ENCODE measurements at places on chromosomes 7 and 10. TPM values are rescaled to one million over a fixed set of nuclear protein-coding genes. Genes with fewer than 3 reads are reported as not detected.

Gene ZSCAN21
- total RNA-seq = 8.4 TPM

DNA sequence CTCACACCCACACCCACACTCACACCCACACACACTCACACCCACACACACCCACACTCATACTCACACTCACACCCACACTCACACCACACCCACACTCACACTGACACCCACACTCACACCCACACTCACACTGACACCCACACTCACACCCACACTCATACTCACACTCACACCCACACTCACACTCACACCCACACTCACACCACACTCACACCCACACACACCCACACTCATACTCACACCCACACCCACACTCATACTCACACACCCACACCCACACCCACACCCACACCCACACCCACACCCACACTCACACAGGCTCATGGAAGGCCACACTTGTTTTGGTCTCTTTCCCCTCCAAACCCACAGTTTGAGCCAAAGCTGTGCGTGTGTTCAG, 2.9 kb downstream of the FOXI2 start:
- no peak for DNase-seq

DNA sequence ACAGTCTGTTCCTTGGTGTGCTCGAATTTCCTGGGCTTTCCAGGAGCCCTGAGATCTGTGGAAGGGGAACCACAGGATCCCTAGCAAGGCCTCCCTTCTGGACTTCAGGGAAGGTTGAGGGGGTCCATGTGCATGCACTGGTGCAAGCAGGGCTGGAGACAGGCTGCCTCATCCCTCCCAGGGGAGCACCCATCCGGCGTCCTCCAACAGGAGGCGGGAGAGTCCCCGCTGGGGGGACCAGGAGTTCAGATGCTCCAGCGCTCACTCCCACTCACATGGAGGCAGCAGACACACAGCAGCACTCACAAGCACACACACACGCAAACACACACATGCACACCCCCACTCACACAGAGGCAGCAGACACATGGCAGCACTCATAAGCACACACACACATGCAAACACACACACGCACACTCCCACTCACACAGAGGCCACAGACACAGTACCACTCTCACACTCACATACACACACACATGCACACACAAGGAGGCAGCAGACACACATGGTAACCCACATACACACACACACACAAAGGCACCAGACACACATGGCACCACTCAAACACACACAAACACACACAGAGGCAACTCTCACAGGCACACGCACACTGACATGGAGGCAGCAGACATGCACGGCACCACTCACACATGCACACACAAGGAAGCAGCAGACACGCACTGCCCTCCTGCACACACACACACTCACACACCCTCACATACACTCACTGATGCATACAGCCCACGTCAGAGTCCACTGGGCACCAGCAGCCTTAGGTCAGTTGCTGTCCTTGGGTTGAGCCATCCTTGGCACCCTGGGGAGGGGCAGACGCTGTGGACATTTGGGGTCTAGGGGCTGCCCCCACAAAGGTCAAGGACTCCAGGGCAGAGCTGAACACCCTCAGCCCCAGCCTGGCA, 247.0 kb upstream of the PPP2R2D start:
- DNase-seq = no peak

GRCh38 chr7:74542558-74543117, 88.9 kb downstream of the GTF2IRD1 start:
- no peak for DNase-seq

DNA sequence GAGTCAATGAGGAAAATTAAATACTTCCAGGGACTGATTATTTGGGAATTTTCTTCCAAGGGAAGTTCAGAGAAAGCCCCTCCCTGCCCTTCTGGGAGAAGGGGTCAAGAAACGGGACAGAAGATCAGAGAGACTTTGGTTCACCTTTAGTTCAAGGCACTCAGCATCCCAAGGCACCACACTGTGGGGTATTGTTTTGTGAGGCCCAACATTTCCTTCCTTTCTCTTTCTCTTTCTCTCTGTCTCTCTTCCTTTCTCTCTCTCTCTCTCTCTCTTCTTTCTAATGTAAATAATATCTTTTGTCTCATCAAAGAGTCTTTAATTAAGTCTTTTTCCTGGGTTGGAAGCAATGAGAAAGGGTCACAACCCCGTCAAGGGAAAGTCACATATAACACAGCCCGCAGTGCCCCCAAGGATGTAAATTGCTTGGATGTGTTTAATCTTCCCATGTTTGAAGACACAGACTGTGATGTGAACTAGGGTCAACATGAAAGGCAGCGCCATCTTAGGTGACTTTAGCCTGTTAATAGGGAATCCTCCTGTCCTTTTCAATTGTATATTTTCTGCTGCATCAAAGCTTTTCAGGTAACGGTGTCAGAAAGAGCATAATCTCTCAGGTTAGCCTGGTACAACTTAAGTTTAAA, 983.3 kb upstream of the C7orf33 start:
- no peak for DNase-seq

Gene TAS2R41
- total RNA-seq = not detected

- peak; percentile 12 for DNase-seq
Observed at GRCh38 chr10:4285121-4285520, 500.1 kb upstream of the KLF6 start.

DNA sequence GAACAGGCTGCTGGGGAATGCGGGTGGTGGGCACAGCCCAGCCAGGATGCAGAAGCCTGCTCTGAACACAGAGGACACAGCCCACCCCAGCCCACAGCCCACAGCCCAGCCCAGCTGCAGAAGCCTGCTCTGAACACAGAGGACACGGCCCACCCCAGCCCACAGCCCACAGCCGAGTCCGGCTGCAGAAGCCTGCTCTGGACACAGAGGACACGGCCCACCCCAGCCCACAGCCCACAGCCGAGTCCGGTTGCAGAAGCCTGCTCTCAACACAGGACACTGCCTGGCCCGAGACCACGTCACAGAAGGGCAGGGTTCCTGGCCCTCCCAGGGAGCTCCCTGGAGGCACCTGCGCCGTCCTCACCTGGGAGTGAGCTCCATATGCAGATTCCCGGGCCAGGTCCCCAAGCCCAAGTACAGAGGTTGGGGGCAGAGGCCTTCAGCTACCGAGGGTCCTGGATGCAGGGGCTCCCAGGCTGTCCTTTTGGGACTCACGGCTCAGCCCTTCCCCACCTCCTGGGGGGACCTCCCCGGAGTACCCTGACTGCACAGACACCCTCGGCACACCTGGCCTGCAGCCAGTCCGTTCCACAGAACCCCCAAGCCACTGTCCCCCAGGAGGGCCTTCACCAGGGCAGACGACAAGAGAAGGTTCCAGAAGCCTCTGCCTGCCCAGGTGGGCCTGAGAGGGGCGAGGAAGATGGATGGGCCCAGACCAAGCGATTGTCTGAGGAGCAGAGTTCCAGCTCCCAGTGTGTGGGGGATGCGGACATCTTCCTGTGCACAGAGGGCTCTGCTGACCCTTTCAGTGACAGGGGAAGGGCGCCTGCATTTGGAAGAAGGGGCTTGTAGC, 23.7 kb upstream of the FOXL3 start:
- no peak for DNase-seq

Gene ASB10
- total RNA-seq = not detected

- DNase-seq = no peak
Observed at GRCh38 chr7:158050978-158051651, 536.5 kb downstream of the PTPRN2 start.

Gene LRRTM3
- not detected for total RNA-seq

Gene HACD1
- total RNA-seq = 4.2 TPM

- no peak for DNase-seq
Observed at GRCh38 chr7:146701166-146701565, 584.6 kb downstream of the CNTNAP2 start.

GRCh38 chr7:20508109-20508508, 107.4 kb upstream of the ABCB5 start:
- no peak for DNase-seq

Gene BTBD16
- total RNA-seq = not detected

DNA sequence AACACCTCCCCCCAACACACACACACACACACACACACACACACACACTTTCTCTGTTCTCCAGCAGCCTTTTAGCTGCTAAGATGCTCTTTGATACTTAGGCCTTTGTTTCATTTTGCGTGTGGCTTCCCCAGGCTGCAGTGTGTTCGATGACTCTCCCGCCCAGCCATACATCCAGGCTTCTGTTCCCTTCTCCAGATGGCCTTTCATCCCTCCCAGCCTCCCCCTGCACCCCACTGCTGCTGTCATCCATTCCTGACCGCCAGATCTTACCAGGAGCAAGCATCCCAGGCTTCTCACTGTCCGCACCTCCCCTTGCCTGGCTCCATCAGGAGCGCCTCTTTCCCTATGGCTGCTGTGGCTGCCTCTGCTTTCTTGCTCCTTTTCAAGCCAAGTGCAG, 77.8 kb upstream of the PPIF start:
- DNase-seq = no peak

Gene LCOR
- 24.0 TPM for total RNA-seq

DNA sequence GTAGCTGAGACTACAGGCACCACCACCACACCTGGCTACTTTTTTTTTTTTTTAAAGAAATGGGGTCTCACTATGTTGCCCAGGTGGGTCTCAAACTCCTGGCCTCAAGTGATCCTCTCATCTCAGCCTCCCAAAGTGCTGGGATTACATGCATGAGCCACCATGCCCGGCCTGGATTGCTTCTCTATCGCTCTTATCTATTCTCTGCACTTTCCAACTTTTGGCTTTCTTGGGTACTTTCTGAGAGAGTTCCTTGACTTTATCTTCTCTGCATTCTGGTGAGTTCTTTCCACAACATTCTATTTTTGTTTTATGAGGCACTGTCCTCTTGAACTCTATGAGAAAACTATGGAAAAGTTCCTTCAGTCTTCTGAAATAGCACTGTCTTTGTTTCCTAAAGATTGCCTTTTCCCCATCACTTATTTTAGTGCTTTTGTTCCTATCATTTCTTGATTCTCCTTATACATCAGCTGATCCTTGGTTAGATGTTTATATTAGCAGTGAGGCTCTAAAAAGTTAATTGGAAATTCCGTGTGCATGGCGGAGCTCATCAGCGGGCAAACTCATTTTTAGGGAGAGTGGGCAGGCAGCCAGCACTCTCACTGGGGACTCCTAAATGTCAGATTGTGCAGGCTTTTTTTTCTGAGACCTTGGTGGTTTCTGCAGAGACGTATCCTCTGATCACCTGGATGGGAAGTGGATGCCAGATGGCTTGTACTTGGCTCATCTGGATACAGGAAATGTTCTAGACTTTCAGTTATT, 43.9 kb downstream of the HIP1 start:
- DNase-seq = no peak

Gene POU6F2
- 0.14 TPM for total RNA-seq

- DNase-seq = no peak
Observed at GRCh38 chr7:138289864-138290263, 170.2 kb upstream of the TRIM24 start.

DNA sequence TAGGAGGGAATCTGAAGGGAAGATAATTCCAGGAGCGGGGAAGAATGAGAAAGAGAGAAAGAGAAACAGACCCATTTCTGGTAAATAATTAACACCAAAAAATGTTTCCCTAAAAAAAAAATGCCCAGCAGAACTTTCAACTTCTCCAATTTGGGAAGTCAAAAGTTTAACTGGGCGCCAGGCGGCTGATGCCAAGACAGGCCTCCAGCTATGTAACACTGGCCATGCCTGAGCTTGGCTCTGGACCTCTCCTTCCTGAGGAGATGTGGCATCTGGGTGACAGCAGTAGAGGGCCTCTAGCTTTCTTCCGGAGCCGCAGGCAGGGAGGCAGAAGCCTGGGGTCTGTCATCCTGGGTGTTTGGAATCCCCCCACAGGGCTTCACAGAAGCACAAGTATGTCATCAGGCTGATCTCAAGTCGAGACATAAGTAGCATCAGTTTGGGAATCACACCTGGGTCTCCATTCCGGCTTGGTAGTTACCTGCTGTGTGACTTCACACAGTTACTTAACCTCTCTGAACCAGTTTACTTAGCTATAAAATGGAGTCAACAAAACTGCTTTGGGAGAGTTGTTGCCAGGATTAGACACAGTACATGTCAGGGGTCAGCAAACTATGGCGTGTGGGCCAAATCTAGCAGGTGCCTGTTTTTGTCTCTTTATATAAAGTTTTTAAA, 50.5 kb upstream of the TCF7L2 start:
- no peak for DNase-seq

DNA sequence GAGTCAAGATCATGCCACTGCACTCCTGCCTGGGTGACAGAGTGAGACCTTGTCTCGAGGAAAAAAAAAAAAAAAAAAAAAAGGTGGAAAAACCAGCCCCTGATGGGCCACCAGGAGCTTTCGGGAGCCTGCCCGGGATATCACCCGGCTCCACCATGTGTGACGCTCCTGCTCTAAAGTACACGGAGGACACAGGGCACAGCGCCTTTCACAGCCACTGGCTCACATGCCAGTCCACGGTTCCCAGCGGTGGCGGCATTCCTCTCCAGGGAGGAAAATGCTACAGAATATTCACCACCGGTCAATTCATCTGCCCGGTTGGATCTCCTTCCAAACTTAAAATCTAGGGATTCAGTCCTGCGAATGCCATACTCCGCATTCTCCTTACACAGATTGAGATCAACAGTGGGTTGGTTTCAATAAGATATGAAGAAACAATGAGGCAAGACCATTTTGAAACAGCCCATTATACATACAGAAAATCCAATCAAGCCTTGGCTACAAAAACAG, 81.2 kb downstream of the CTBP2 start:
- no peak for DNase-seq

GRCh38 chr7:155234158-155234492, 63.6 kb upstream of the INSIG1 start:
- no peak for DNase-seq

DNA sequence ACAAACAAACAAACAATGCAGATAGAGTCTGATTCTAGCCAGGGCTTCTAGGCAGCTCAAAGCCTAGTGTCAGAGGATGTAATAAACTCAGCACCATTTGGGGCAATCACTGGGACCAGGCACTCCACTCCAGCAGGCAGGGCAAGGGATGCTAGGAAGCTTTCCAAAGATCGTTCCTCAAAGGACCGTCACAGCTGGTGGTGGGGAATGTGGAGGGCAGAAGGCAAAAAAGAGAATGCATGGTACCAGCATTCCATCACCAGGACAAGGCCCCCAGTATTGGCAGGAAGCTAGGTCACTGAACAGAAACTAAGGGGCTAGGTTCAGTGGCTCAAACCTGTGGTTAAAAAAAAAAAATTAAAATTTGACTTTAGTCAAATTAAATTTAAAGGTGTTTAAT, 94.2 kb downstream of the CUL2 start:
- DNase-seq = no peak

DNA sequence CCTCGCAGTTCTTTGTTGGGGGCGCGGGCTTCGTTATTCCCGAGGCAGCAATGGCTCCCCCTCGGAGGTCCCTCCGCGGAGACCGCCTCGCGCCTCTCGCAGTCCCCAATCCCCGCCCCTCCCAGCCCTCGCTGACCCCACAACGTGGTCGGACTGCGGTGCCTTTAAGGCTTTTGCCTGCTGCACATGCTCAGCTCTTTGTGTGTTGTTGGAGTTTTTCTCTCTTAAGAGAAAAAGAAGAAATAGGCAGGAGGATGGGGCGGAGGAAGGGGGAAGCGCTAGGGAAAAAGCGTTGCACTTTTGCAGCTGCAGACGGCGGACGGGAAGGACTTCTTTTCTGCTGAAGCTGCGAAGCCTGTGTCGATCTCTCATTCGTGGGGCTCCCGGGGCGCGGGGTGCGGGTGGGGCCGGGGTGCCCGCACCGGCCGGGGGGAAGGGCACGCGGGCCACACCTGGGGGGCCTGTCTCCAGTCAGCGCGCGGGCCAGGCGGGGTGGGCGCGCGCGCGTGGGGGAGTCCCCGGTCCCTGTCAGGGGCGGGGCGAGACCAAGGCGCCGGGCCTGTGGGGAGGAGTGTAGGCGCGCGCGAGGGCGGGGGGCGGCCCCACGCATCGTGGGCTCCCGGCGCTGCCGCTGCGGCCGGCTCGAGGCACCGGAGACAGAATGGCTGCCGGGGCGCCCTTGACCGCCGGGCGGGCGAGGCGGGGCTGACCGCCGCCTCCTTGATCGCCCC, 445 bp upstream of the ATRNL1 start:
- peak; percentile 48 for DNase-seq

All from activated T-cell treated with anti-CD3 and anti-CD28 coated beads, Interleukin-2, amount 50 U/mL, for 72 hours (primary cell).